Stimulated activated memory B cell treated with anti-CD40 and anti-IgM and Interleukin-4, amounts not matched to agents 10 μg/mL and 1 μg/mL and 100 μg/mL, for 72 hours (primary cell): ENCODE measurements at places on chromosomes 2 and 18.

DNA sequence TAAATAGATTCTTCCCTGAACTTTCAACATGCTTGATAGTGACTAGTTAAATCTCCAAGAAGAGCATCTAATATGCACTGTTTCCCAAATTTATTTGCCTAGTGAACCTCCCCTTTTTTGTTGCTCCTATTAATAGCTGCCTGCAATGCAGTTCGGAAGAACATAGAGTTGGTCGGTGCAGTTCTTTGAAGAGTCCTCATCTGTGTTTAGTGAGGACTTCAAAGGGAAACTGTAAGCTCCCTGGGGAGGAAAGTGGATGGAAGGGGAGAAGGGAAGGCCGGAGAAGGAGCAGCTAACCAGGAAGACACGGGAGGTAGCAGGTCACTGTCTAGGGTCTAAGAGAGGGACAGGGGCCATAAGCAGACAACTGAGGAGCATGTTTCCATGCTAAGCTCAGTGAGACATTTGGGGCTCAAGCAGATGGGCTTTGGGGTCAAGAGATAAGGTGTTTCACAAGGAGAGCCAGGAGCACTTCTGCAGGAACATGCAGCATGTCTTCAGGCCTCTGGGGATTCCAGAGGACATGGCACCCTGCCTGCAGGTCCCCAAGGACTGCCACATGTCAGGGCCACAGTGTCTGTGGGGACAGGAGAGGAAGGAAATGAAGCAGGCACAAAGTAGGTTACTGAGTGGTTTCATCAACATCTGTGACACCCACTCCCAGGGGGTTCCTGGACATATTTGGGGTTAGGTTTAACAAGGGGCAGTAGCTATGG, 48.7 kb upstream of the ANXA4 start:
- ATAC-seq: peak; percentile 97

- ATAC-seq: no peak
Observed at GRCh38 chr18:46319783-46320182, 215.6 kb downstream of the HAUS1 start.

- ATAC-seq: no peak
Observed at GRCh38 chr2:185374878-185375277, 363.7 kb upstream of the FSIP2 start.

DNA sequence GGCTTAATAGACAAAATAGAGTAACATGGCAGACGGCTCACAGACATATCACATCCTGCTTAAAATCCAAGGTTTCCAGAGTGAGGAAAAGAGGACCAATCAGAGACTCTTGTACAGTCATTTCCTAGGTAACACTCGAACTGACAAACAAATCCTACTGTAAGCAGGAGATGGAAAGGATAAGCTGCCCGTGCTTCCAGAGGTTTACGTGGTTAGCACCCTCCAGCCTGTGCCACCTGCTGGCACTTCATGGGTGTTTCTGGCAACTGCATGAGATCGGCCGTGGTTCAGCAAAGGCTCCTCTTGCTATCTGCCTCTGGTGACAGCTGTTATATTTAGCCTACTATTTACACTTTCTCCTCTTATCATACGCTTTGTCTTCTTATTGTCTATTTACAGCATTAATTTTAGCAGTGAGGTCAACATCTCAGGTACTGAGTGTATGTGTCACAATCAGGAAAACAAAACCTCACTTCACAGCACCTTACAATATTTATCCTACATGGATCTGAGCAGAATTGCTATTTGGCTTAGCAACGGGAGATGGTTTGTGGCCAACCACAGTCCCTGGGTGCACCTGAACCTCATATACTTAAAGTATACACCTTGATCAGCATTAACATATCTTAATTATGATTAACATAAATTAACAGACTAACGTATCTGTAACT, 226.9 kb downstream of the TMEM163 start:
- no peak for ATAC-seq

DNA sequence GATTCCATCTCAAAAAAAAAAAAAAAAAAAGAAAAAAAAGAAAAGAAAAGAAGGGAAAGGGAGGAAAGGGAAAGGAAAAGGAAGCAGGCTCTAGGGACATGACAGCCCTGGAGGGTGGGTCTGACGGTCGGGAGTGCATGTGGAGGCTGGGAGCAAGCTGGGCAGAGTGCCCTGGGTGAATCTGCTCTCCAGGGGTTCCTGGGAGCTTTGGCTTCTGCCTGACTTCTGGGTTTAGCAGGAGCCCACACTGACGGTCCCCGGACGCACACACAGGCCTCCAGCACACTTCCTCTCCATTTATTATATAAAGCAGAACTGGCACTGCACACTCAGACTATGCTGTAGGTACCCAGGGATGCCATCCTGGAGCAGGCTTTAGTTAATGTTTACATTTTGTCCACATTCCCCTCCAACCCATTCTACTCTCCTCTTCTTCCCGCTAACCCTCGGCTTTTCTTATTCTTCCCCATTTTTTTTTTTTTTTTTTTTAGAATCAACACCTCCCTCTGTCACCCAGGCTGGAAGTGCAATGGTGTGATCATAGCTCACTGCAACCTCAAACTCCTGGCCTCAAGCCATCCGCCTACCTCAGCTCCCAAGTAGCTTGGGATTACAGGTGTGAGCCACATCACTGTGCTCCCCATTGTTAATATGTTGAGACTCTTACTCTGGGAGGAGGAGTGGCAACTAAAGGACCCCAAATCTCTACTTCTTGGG, 151.1 kb upstream of the SLC1A4 start:
- ATAC-seq: peak; percentile 72

DNA sequence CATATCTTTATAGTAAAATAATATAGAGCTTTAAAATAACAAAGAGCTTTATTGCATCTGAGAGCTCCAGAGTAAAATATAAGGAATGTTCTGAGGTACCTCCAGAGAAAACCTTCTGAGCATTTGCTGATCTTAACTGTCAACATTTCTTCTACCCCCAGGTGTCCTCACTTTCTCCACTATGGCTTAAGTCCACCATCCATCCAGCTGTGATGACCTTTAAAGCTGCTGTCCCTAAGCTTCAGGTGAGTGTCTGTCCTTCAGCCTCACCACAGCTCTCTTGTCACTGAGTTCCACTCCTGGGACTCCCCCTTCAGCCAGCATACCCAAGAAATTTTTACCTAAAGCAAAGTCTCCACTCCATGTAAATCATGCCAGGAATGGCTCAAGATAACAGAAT, 137.9 kb downstream of the MYO5B start:
- no peak for ATAC-seq

- no peak for ATAC-seq
Observed at GRCh38 chr2:88057437-88057844, 1.9 kb upstream of the KRCC1 start.

GRCh38 chr2:197358931-197359330, 48.4 kb upstream of the ANKRD44 start:
- ATAC-seq: no peak

DNA sequence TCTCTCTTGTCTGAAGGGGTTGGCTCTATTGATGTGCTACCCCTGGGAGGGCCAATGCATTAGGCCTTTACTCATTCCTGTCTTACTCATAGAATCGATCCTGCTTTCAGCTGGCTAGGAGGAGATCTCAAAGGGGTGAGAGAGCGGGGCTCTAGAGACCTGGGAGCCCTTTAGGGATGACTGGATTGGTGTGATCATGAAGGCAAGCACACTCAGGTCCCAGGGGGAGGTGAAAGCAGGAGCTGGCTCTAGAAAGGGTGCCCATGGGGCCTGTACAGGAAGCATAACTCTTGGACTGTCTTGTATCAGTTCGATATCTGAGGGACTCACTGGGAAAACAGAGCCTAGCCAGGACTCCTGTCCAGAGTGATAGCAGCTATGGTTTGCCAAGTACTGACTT, 47.8 kb downstream of the INPP4A start:
- no peak for ATAC-seq

GRCh38 chr2:38658613-38659012, 7.3 kb upstream of the GALM start:
- ATAC-seq: no peak
